H7 (cell line): ENCODE measurements at places on chromosomes 4 and X. TPM values are rescaled to one million over a fixed set of nuclear protein-coding genes. Genes with fewer than 3 reads are reported as not detected.
A peak's percentile ranks its signal among the peaks of the same experiment; 100 is the strongest.

GRCh38 chr4:158930639-158930972, 161.8 kb downstream of the FNIP2 start:
- no peak for DNase-seq

DNA sequence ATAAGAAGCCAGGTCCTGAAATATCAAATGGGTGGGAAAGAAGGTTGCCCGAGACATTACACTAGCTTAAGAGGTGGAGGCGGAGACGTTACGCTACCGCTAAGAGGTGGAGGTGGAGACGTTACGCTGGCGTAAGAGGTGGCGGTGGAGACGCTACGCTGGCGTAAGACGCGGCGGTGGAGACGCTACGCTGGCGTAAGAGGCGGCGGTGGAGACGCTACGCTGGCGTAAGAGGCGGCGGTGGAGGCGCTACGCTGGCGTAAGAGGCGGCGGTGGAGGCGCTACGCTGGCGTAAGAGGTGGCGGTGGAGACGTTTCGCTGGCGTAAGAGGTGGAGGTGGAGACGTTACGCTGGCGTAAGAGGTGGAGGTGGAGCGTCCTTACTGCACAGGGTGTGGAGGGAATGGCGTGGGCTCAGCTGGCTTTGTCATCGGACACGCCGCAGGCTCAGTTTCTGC, 12.8 kb downstream of the CYP4V2 start:
- DNase-seq = no peak

- no peak for DNase-seq
Observed at GRCh38 chrX:6683353-6683752, 148.4 kb upstream of the VCX3A start.

Gene CTSO
- 1.5 and 1.6 TPM in 2 replicates for total RNA-seq

Gene SOD3
- total RNA-seq = 0.07 and 1.3 TPM in 2 replicates

Gene SUPT20HL1
- total RNA-seq = not detected in 2 replicates

GRCh38 chr4:36043901-36044300, 200.4 kb downstream of the ARAP2 start:
- no peak for DNase-seq

GRCh38 chr4:41719417-41719816, 29.1 kb downstream of the PHOX2B start:
- no peak for DNase-seq

GRCh38 chrX:124239324-124239723, 93.1 kb upstream of the TEX13D start:
- no peak for DNase-seq

Gene ZCCHC12
- 0.07 and 0.45 TPM in 2 replicates for total RNA-seq

- DNase-seq = no peak
Observed at GRCh38 chr4:25401066-25401465, 24.0 kb downstream of the ANAPC4 start.

Gene ASB11
- total RNA-seq = not detected in 2 replicates

Gene PPID
- 31.1 and 37.2 TPM in 2 replicates for total RNA-seq

GRCh38 chrX:100695991-100696390, 35.9 kb downstream of the SYTL4 start:
- no peak for DNase-seq

DNA sequence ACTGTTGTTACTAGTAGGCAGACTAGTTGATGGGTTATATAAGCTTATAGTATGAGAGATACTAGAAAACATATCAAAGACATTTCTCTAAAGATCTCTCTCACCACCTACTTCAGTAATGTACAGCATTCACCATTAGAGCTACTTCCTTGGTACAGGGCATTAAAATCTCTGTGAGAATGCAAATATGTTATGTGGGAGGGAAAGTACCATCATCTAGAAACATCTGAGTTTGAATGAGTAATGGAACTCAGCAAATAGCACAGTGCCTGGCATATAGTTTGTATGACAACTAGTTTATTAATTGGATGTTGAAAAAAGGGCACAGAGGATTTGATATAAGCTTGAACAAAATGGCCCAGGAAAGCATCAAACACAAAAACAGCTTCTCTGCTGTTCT, 211.1 kb downstream of the GLUD2 start:
- no peak for DNase-seq

DNA sequence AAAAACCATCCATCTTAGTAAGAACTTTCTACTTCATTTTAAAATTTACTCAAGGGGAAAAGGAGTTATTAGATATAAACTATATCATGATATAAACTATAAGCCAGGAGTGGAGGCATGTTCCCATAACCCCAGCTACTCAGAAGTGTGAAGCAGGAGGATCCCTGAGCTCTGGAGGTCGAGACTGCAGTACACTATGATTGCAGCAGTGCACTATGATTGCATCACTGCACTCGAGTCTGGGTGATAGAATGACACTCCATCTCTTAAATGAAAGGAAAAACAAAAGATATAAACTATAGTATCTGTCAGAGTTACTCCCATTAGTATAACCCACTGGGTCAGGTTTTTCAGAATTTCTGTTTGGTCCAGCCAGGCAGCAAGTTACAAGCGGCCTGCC, 47.6 kb downstream of the RPS3A start:
- no peak for DNase-seq

DNA sequence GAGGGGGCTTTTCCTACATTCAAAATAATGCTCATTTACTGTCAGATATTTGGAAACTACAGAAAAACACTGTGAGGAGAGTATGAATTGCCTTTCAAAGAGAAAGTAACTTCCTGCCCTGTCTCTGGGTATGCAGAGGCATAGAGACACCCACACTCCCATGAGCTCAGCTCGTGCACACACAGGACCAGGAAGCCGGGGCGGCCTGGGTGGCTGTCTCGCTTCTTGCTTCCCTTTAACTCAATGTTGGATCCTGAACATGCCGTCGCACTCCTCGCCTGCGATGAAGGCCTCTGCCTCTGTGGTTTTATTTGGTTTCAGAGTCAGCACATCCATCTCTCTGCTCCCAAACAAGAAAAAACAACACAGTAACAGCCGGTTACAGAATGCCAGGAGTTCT, 40.1 kb upstream of the GPR78 start:
- DNase-seq = no peak

Gene PTCHD1
- total RNA-seq = 4.3 and 5.7 TPM in 2 replicates

DNA sequence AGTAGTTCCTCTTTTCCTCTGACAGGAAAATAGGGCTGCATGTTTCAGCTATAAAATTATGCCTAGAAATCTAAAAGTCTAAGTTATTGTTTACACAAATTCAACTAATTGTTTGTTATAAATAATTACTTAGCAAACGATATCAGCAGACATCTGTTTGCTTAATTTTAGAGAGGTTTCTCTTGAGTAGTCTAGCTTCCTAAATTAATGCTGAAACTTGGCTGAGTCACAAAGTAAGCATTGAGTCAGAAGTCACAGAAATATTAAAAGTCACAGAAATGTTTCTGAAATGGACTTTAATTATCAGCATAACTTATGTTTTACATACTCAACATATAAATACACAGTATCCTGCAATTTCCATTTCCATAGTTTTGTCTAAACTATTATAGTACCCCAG, 1044.0 kb downstream of the CCSER1 start:
- DNase-seq = no peak

Gene TRO
- total RNA-seq = 49.8 and 53.7 TPM in 2 replicates

Gene DCX
- total RNA-seq = 1.4 and 2.1 TPM in 2 replicates

Gene GPC4
- 96.5 and 109 TPM in 2 replicates for total RNA-seq

Gene RASSF6
- total RNA-seq = 0.22 and 0.66 TPM in 2 replicates

DNA sequence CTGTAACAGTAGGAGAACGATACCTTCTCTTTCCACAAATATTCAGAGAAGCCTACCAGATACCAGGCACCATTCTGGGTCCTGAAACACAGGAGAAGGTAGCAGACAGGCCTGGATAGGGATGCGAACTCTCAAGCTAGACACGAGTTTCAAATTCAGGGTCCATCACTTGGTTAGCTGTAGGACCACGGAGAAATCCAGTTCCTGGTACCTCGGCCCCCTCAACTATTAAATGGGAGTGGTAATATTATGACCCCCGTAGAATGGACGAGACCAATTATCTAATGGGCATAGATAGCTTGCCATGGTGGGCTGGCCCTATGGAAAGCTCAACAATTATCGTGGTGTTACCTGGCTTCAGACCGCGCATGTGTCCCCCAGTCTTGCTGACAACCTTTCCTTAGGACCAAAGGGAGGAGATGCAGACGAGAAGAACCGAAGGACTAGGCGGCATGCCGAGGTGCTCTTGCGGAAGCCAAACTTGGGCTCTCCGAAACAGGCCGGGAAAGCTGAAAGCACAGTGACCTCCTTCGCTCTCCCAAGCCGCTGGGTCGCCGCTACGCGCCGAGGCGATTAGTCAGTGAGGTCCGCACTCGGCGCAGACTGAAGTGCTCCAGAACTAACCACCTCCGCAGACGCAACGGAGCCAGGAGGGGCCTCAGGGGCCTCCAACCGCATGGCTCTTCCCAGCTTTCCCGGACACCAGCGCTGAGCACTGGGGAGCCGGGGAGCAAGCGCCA, 19.6 kb downstream of the NKX3-2 start:
- DNase-seq = peak; percentile 76

Gene BEX5
- 5.5 and 8.6 TPM in 2 replicates for total RNA-seq

Gene TEX11
- total RNA-seq = 0.03 and 0.37 TPM in 2 replicates

DNA sequence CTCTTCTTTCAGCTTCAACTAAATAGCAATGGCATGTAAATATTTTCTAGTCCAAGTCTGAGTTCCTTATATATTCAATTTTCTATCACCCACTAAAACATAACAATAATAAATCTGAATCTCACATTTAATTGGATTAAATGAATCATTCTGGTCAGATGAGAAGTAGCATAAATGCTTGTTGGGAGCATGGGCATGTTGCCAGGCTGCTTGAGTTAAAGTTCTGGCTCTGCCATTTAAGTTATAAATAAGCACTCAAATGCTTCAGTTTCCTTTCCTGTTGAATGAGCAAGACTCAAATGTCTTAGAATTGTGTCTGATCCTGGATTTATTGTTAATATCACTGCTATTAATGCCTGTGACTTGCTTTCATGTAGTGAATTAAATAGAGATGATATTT, 496.3 kb downstream of the STPG2 start:
- DNase-seq = no peak

DNA sequence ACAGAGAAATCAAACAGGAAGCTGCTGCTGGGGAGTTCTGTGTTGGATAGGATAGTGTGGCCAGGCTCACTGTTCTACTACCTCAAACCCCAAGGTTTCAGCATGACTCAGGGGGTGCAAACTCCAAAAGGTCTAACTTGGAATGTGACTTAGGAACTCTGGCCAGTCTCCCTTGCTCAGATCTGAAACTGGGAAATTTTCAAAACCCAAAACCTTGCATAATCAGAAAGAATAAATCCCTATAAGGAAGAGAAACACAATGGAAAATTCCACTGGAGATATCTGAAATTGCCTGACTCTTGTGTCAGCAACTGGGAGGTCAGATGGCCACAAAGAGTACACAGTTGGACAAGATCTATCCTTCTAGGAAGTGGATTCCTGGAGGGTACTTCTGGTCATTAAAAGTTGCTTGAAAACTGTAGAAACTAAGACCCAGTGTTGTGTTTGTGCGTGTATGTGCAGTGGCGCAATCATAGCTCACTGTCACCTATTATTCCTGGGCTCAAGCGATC, 58.0 kb downstream of the PPEF2 start:
- no peak for DNase-seq

Gene UNC5C
- total RNA-seq = 0.41 and 0.45 TPM in 2 replicates

Gene ABCG2
- 3.3 and 9.0 TPM in 2 replicates for total RNA-seq

Gene PCDH10
- 32.2 and 41.2 TPM in 2 replicates for total RNA-seq

Gene CENPVL2
- total RNA-seq = 1.3 and 1.4 TPM in 2 replicates

Gene CSAG1
- total RNA-seq = not detected in 2 replicates

Gene PAGE4
- not detected in 2 replicates for total RNA-seq

Gene GAK
- 77.4 and 85.1 TPM in 2 replicates for total RNA-seq

DNA sequence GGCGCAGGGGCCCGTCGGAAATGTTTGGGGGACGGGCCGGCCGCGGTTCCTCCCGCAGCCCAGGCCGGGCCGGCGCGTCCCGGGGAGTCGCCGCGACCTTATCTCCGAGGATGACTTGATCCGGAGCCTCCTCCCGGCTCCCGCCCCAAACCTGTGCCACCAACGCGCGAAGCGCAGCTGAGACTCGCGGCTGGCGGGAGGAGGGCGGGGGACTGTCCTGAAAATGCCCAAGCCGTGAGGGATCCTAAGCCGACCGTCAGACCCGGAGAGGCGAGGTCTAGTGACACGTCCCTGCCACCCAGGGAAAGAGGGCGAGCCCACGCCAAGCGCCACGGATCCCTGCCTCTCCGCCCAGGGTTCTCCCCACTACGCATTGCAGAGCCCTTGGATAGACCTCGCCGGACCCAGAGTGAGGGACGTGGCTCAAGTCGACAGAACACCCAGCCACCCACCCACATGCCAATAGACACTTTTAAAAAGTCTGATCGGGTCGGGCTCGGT, 26.9 kb downstream of the UTP14A start:
- peak; percentile 80 for DNase-seq

GRCh38 chrX:95063554-95063953, 1389.5 kb downstream of the FAM133A start:
- no peak for DNase-seq

DNA sequence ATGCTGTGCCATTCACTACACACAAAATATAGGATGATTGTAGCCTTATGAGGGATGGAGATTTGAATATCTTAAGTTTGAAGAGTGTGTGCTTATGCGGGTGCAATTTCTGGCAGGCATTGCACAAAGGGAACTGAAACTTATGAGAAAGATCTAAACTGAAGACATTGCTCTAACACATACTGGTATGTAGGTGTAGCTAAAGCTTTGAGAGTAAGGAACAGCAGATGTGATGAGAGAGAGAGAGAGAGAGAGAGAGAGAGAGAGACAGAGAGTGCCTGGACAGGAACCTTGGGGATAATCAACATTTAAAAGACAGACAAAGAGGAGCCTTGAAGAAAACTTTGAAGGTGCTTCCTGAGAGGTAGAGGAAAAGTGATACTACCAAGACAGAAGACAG, 379.7 kb downstream of the SPRY1 start:
- no peak for DNase-seq

DNA sequence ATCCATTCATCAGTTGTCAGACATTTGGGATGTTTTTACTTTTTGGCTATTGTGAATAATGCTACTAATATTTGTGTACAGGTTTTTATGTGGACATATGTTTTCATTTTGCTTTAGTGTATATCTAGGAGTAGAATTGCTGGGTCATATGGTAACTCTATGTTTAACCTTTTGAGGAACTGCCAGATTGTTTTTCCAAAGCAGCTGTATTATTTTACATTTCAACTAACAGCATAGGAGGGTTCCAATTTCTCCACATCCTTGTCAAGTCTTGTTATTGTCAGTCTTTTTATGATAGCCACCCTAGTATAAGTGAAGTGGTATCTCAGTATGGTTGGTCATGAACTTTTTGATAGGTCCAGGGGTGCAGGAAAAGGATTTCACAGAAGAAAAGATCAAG, 114.5 kb upstream of the FAM9C start:
- DNase-seq = no peak

DNA sequence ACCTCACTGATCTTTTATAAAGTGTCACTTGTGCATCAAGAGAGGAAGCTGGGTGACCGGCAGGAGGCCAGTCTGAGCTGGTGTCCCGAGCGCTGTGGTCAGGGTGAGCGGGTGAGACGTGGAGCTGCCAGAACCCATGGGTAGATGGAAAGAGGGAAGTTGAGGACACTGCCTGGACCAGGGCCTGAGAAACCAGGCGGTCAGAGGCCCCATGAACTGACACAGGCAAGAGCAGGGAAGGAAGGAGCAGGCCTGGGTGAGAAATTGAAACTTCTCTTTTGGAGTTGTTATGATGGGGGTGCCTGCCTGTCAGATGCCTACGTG, 192.6 kb downstream of the AFAP1 start:
- DNase-seq = no peak
